ENCODE measurements at places on chromosomes 12 and 14.

GRCh38 chr12:122830517-122831214 is 4.6 kb upstream of the HIP1R start:
- no peaks in the 10 kb centered on the region for H3K4me1 ChIP-seq
- H3K4me3 ChIP-seq = no peak overlapping the region
- H3K27ac ChIP-seq = no peak overlapping the region
- no peaks in the 10 kb centered on the region for H3K36me3 ChIP-seq
- no peak for DNase-seq

DNA sequence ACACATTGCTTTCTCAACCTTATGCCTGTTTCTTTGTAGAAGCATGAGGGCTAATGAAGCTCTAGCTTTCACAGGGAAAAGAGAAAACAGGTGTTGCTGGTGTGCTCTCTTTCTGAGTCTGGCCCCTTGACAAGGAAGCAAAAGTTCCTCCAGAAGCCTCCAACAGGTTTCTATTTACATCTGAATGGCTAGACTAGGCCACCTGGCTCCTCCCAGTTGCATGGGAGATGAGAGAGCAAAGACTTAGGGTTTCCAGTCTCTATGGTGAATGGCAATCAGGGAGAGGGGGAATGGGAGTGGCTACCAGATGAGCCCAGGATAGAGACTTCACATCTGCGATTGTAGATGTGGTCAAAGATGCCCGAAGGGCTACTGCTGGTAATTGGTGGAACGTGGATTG is 138.1 kb upstream of the PLXNC1 start:
- no peaks in the 10 kb centered on the region for H3K27me3 ChIP-seq
- no peaks in the 10 kb centered on the region for H3K36me3 ChIP-seq
- no peak overlapping the region for H3K27ac ChIP-seq
- H3K4me3 ChIP-seq = no peak overlapping the region

- H3K27ac ChIP-seq = no peak overlapping the region
- no peaks in the 10 kb centered on the region for H3K27me3 ChIP-seq
- no peaks in the 10 kb centered on the region for H3K4me1 ChIP-seq
- H3K36me3 ChIP-seq = no peaks in the 10 kb centered on the region
- no peak overlapping the region for H3K4me3 ChIP-seq
These were observed 336.4 kb downstream of the FOXG1 start for GRCh38 chr14:29102996-29103395.

GRCh38 chr14:60647837-60648248 is 1.4 kb downstream of the SIX1 start:
- H3K4me3 ChIP-seq = peak overlapping the region; percentile 60
- H3K27me3 ChIP-seq = peaks cover 26% of the 10 kb centered on the region
- peaks cover 14% of the 10 kb centered on the region for H3K4me1 ChIP-seq
- no peak for DNase-seq

GRCh38 chr12:74021937-74022336 is 515.7 kb upstream of the ATXN7L3B start:
- H3K27ac ChIP-seq = no peak overlapping the region
- no peak overlapping the region for H3K4me3 ChIP-seq
- DNase-seq = peak; percentile 65

- peak overlapping the region; percentile 36 for H3K4me3 ChIP-seq
- no peak for DNase-seq
- H3K27ac ChIP-seq = no peak overlapping the region
- H3K36me3 ChIP-seq = no peaks in the 10 kb centered on the region
- 0 out of 2 replicates have a peak, but pooled peaks cover 3% of the 10 kb centered on the region for H3K27me3 ChIP-seq
These were observed 3.2 kb downstream of the USP44 start for GRCh38 chr12:95548056-95548538.

DNA sequence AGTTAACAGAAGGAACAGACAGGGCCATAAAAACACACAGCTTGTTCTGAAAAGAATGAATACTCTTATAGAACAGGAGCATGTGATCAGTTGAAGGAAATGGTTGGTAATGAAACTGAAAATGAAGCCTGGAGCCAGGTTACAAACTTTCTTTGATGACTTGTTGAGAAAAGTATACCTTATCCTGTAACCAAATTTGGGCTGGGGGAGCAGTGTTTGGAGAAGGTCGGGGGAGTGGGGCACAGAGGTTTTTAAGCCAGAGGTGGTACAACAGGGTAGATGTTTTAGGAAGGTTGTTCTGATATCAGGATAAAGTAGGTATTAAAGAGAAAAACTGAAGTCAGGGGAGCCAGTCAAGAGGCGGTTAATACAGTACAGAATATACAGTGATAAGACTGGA is 8.2 kb downstream of the GOLT1B start:
- peak; percentile 72 for DNase-seq
- H3K27me3 ChIP-seq = no peaks in the 10 kb centered on the region
- H3K4me1 ChIP-seq = peaks cover 19% of the 10 kb centered on the region
- H3K4me3 ChIP-seq = peak overlapping the region; percentile 20
- H3K36me3 ChIP-seq = peaks cover 6% of the 10 kb centered on the region

GRCh38 chr12:114248527-114248926 is 157.4 kb downstream of the TBX5 start:
- H3K4me1 ChIP-seq = no peaks in the 10 kb centered on the region
- H3K36me3 ChIP-seq = no peaks in the 10 kb centered on the region
- no peak overlapping the region for H3K27ac ChIP-seq
- H3K4me3 ChIP-seq = no peak overlapping the region
- H3K27me3 ChIP-seq = no peaks in the 10 kb centered on the region

- no peak overlapping the region for H3K4me3 ChIP-seq
- no peaks in the 10 kb centered on the region for H3K36me3 ChIP-seq
- H3K4me1 ChIP-seq = no peaks in the 10 kb centered on the region
These were observed 64.5 kb downstream of the TSPAN9 start for GRCh38 chr12:3141339-3142321.

DNA sequence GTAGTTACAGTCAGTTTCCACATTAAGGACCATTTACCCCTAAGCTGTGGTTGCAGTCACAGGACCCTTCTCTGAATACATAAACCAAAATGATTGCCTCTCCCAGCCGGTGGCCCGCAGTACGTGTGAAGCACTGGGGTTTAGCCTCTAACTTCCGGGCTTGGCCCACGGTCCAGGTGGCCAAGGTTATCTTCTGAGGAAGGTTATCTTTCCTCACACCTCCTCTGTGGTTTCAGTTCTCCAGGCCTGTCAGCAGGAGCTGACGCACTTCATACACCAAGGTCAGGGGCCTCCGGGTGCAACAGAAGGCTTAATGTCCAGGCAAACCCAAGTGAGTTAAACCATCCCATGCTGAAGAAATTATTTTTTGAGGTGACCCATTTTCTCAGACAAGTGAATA is 291.0 kb upstream of the FKBP4 start:
- H3K36me3 ChIP-seq = no peaks in the 10 kb centered on the region
- no peak for DNase-seq
- H3K4me1 ChIP-seq = no peaks in the 10 kb centered on the region
- H3K4me3 ChIP-seq = no peak overlapping the region
- no peaks in the 10 kb centered on the region for H3K27me3 ChIP-seq

DNA sequence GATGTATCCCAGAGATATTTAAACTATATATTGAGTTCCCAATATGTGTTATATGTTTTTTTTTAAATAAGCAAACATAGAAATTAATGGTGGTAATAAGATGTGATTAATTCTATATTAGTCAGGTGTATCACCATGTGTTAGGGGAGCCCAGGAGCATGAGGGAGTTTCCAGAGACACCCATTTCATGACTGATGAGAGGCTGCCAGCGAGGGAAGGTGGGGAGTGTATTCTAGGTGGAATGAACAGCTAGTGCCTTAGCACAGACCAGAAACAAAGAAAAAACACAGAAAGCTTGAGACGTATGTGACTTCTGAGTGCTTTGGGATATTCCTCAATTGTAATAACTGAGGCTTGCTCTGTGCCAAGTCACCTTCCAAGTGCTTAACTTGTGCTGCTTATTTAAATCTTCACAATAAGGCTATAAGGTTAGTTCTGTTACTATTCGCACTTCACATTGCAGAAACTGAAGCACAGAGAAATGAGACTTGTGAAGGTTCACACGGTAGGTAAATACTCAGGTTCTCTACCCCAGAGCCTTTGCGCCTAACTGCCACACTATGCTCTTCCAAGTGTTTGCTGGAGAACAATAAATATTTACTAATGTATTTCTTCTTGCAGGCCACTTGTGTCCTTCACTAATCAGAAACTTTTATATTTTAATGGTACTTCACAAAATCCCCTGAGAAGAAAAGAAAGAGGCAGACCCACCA is 17.9 kb upstream of the MGP start:
- 0 out of 2 replicates have a peak, but pooled peaks cover 9% of the 10 kb centered on the region for H3K4me1 ChIP-seq
- no peaks in the 10 kb centered on the region for H3K27me3 ChIP-seq

- peak; percentile 13 for DNase-seq
- peaks cover 11% of the 10 kb centered on the region for H3K27me3 ChIP-seq
- no peaks in the 10 kb centered on the region for H3K4me1 ChIP-seq
These were observed at the start of gene ARHGEF40 for GRCh38 chr14:21070083-21070609. Gene ARHGEF40, plus strand, starts transcription at chr14:21070304. Its CDS starts 93 bp downstream, at chr14:21070397.

DNA sequence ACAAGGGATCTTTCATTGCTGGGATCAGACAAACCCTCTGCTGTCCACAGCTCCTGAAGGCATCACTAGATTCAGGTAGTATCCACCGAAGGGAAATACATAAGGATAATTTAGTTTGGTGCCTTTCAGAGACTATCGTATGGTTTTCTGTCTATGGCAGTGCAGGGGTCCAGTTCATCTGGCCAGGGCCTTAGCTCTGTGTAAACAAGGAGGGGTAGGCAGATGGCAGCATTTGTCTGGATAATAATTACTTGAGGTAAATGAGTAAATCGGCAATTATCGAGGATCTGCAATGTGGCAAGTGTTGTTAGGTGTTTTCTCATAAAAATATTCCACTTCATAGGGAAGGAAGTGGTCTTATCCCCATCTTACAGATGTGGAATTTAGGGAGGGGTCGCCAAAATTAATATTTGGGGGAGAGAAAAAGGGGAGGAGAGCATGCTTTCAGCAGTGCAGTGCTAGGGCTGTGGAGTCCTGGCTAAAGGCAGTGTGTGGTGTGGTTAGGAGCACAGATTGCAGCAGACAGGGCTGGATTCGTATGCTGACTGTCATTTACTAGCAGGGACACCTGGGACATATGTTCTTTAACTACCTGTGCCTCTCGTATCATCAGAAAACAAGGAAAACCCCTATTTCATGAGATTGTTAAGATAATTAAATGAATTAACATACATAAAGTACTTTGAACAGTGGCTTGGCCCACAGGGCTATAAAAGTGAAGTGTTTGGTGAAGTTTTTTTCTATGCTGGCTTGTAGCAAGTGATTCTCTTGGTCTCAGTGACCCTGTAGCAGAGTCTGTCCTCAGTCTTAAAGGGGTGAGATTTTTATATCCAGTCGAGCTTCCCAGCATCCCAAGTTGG is 27.1 kb downstream of the RASSF8 start:
- no peaks in the 10 kb centered on the region for H3K27me3 ChIP-seq
- no peak overlapping the region for H3K4me3 ChIP-seq
- no peak for DNase-seq
- H3K36me3 ChIP-seq = no peaks in the 10 kb centered on the region
- H3K27ac ChIP-seq = peak overlapping the region; percentile 32

GRCh38 chr12:128840862-128841468 is 12.3 kb upstream of the GLT1D1 start:
- no peaks in the 10 kb centered on the region for H3K36me3 ChIP-seq
- no peak for DNase-seq
- H3K27me3 ChIP-seq = no peaks in the 10 kb centered on the region

DNA sequence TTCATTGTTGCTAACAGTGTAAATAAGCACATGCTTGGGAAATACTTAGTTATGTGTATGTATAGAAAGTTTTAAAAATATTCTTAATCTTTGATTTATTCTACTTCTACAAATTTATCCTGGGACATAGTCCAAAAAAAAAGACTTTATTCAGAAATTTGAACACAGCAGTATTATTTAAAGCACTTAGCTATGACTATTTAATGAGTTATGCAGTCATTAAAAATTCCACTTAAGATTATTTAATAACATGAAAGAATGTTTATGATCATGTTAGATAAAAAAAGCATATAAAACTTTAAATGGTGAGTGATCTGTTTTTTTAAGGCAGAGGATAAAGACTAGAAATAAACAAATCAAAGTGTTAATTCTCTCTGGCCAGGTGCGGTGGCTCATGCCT is 78.3 kb downstream of the BAZ1A start:
- no peak overlapping the region for H3K27ac ChIP-seq
- no peak overlapping the region for H3K4me3 ChIP-seq
- no peaks in the 10 kb centered on the region for H3K27me3 ChIP-seq
- H3K4me1 ChIP-seq = no peaks in the 10 kb centered on the region
- DNase-seq = no peak

DNA sequence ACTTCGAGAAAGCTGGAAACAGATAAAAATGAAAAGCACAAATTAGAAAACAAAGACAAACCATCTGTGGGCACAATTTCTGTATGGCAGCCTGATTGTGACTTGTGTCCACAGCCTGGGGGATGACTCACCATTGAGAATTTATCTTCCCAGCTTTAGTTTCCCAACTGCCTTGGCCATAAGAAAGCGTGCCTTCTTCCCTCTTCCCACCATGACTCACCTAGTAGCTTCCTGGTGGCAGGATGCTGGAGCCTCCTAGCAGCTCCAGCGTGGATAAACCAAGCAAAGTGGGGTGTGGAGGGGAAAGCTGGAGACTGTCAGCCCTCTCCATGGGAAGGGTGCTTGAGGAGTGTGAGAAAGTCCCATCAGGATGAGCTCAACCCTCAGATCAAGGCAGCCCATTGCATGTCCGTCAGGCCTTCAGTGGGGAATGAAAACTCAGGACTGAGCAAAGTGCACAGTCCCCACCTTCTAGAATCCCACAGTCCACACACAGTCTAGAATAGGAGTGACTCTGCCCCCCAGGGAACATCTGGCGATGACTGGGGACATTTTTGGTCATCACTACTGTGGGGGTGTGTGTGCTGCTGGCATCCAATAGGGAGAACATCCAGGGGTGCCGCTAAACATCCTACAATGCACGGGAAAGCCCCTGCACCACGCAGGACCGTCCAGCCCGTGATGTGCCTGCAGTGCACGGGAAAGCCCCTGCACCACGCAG is 22.4 kb upstream of the SERPINA6 start:
- H3K36me3 ChIP-seq = no peaks in the 10 kb centered on the region
- no peak for DNase-seq
- no peak overlapping the region for H3K4me3 ChIP-seq
- H3K27me3 ChIP-seq = no peaks in the 10 kb centered on the region

DNA sequence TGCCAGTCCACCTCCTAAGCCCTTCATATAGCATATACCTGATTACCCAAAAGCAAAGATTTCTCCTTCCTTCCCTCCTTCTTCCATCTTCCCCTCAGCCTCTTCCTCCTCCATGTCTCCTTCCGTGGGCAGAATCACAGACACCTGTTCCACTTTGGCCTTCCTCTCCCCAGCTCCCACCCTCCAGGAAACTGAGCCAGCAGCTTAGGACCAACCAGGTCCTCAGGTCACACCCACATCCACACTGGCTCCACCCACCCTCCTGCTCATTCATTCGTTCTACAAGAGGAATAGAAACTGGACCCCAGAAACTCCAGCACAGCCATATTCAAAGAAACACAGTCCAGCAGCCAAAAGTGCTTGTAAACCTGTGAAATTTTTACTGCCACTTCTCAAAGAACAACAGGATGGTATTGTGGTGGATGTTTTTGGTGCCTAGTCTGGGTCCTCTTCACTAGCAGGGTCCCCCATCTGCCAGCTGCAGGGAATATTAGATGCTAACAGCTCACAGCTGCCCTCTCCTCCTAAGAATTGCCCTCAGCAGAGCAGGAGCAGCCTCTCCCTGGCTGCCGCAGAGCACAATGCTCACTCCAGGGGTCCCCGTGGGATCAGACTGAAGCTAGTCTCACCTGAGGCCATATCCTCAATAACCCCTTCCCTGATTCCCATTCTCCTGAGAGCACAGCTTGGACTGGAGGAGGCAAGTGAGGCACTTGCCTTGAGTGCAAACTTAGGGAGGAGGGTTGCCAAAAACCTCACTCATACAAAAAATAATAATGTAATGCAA is 18.4 kb downstream of the CMKLR1 start:
- no peak for DNase-seq
- H3K36me3 ChIP-seq = no peaks in the 10 kb centered on the region
- no peak overlapping the region for H3K27ac ChIP-seq
- H3K27me3 ChIP-seq = no peaks in the 10 kb centered on the region
